ENCODE measurements at places on chromosomes 7 and 10. TPM values are rescaled to one million over a fixed set of nuclear protein-coding genes. Genes with fewer than 3 reads are reported as not detected.

Gene DPYSL4
- 42.2 TPM for total RNA-seq

Gene VPS50
- total RNA-seq = 11.8 TPM

Gene LZTS2
- 109 TPM for total RNA-seq

Gene IDI2
- total RNA-seq = not detected

Gene SLC26A4
- total RNA-seq = 0.47 TPM

Gene FAM221A
- 2.0 TPM for total RNA-seq

Gene CFAP46
- 1.9 TPM for total RNA-seq

Gene SCIN
- total RNA-seq = 0.58 TPM

Gene HPS1
- total RNA-seq = 69.5 TPM

Gene TMEM225B
- total RNA-seq = not detected

Gene HTR5A
- not detected for total RNA-seq

Gene TRIM74
- not detected for total RNA-seq

Gene ZNF655
- 11.3 TPM for total RNA-seq

Gene PRLHR
- total RNA-seq = not detected

Gene SPAM1
- not detected for total RNA-seq

Gene PHYHIPL
- total RNA-seq = not detected

Gene IGF2BP3
- 98.3 TPM for total RNA-seq

Gene EFCAB10
- not detected for total RNA-seq

Gene FBXL13
- 0.39 TPM for total RNA-seq

Gene CLRN3
- not detected for total RNA-seq

Gene HMX2
- not detected for total RNA-seq

Gene UROS
- total RNA-seq = 86.3 TPM

Gene ZNF316
- 17.2 TPM for total RNA-seq

Gene HNRNPF
- total RNA-seq = 175 TPM

Gene SUN3
- 0.64 TPM for total RNA-seq

Gene SERPINE1
- 5,219 TPM for total RNA-seq

Gene ZPBP
- not detected for total RNA-seq

Gene SGCE
- 87.5 TPM for total RNA-seq

Gene EPHB6
- 3.8 TPM for total RNA-seq

Gene ADRB1
- 0.05 TPM for total RNA-seq

Gene SPDYE16
- total RNA-seq = not detected

Gene TM9SF3
- 62.2 TPM for total RNA-seq

Gene TSPAN33
- 0.68 TPM for total RNA-seq

Gene WNT16
- not detected for total RNA-seq

Gene SPDYE11
- total RNA-seq = not detected

Gene PPP1R3A
- not detected for total RNA-seq

Gene MEST
- 15.3 TPM for total RNA-seq

Gene DNAJC12
- 2.0 TPM for total RNA-seq

Gene FAM171A1
- 98.1 TPM for total RNA-seq

Gene UBE2H
- total RNA-seq = 134 TPM

Gene EN2
- total RNA-seq = not detected

Gene AOC1
- total RNA-seq = not detected

Gene CPA5
- total RNA-seq = not detected

Gene PDE6C
- total RNA-seq = not detected

Gene LRRD1
- 0.24 TPM for total RNA-seq

Gene MPP7
- 0.35 TPM for total RNA-seq

Gene SPOCK2
- total RNA-seq = 3.9 TPM
